ENCODE measurements at places on chromosomes 7 and 10.

GRCh38 chr10:26746061-26746460, 48.6 kb downstream of the PDSS1 start:
- DNase-seq, result no peak

- no peak for DNase-seq
These were observed 30.5 kb upstream of the TRIM8 start for GRCh38 chr10:102613785-102614184.

DNA sequence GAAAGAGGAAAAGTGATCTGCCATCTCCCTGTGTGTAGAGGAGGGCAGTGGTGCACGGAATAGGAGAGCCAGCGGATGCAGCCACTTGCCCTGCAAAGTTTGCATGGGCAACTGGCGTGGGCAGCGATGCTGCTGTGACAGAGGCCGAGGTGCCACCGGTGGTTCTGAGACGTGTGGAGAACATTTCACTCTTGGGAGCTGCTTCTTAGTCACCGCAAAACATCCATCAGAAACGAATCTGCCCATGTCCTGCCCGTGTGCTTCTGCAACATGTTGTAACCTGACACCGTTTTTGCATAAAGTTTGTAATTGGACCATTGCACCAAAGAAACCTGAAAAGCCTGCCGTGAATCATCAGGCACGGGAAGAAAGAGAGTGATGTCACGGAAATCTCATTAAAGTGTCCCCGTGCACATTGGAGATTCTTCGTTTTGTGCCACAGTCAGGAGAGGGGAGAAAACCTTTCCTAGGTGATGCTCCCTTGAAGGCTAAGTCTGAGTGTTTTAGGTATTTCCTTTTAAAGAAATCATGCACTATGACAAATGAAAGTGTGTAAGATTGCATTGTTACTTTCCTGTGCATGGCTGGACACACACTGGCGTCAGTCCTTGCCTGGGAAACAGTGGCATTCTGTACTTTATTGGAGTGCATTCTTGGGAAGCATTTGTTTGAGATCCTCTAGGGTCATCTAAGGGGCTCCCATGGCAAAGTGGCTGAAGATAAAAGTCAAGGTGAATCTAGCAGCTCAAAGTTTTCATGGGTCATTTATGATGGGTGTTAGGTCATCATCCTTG, 302.6 kb downstream of the KLF6 start:
- DNase-seq, result no peak

DNA sequence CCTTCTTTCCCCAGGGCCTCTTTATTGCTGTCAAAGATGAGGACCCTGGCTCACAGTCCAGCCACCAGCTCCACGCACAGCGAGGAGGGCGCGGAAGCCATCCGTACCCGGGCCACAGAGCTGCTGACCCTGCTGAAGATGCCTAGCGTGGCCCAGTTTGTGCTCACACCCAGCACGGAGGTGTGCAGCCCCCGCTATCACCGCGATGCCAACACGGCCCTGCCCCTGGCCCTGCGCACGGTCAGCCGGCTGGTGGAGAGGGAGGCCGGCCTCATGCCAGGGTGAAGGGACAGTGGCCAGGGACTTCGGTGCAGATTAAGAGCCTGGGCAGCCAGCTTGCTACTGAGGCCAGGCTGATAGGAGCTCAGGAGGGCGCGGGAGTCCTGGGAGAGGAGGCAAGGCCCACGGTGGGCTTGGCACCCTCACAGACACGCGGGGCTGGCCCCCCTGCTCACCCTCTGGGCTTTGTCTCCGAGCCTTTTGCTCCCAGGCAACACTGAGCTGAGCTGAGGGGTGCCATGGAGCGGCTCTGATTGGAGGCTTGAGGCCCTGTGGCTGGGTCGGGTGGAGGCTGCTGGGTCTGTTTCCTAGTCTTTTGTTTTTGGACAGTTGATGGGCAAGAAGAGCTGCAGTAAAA, 15.8 kb downstream of the AP5Z1 start:
- no peak for DNase-seq

DNA sequence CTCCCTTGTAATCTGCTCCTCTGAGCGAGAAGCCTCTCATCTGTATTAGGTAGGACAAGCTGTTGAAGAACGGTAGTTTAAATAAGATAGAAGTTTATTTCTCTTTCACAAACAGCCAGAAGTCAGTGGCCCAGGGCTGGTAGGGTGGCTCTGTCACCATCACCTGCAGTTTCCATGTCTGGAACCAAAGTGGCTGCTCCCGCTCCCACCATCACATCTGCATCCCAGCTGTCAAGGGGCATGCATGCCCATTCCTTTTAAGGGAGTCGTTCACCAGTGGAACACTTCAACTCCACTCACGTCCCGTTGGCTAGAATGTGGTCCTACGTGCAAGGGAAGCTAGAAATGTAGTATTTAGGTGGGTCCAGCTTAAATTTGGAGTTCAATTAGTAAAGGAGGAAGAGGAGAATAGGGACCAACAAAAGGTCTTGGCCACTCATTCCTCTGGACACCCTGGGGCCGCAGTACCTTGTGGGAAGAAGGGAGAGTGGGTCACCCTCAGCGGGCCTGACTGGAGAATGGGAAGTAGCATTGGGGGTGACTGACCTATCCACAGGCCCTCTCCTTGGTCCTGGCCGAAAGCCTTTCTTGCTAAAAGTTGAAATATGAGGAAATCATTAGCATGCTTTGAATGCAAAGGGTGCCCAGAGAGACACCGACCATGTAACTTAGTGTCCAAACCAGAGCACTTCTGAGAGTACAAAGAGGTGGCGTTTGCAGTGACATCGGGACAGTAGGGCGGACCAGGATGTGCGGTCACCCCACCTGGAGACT, 48.0 kb downstream of the ELFN1 start:
- no peak for DNase-seq

GRCh38 chr7:13835442-13835841, 154.0 kb downstream of the ETV1 start:
- DNase-seq, result no peak

GRCh38 chr10:49237985-49238384, 49.8 kb upstream of the TMEM273 start:
- no peak for DNase-seq

DNA sequence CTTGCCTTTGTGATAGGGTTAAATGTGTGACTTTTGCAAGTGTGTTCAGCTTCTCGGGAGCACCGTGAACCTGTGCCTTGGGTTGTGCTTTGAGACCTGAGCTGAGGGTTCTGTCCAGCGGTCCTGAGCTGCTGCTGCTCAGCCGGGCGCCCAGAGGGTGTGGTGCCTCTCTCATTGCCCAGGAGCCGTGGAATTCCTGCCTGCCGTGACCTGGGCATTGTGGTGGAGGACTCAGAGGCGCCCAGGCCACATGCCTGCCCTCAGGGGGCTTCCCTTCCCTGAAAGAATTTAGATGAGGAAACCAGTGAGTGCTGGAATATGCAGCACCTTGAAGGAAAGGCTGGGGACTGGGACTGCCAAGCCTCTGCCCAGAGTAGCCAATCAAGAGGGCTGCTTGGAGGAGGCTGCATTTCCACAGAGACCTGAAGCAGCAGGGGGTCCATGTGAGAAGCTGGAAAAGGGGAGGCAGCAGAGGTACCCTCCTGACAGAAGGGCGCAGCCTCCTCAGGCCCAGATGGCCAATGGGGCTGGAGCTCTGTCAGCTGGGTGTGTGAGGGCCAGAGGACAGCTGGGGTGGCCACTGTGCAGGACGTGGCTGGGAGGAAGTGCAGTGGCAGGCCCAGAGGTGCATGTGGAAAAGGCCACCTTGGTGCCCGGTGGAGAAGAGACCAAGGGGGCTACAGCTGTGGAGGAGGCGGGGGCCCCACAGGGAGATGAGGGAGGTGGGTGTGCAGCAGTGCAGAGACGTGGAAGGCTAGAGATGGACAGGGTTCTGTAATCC, 107.3 kb downstream of the NKX6-2 start:
- DNase-seq, result no peak

- DNase-seq, result no peak
These were observed 108.2 kb downstream of the ANKRD61 start for GRCh38 chr7:6139189-6139996.

GRCh38 chr7:147068842-147069241, 952.2 kb downstream of the CNTNAP2 start:
- DNase-seq, result no peak

GRCh38 chr10:71778071-71778825, 4.9 kb upstream of the VSIR start:
- no peak for DNase-seq

DNA sequence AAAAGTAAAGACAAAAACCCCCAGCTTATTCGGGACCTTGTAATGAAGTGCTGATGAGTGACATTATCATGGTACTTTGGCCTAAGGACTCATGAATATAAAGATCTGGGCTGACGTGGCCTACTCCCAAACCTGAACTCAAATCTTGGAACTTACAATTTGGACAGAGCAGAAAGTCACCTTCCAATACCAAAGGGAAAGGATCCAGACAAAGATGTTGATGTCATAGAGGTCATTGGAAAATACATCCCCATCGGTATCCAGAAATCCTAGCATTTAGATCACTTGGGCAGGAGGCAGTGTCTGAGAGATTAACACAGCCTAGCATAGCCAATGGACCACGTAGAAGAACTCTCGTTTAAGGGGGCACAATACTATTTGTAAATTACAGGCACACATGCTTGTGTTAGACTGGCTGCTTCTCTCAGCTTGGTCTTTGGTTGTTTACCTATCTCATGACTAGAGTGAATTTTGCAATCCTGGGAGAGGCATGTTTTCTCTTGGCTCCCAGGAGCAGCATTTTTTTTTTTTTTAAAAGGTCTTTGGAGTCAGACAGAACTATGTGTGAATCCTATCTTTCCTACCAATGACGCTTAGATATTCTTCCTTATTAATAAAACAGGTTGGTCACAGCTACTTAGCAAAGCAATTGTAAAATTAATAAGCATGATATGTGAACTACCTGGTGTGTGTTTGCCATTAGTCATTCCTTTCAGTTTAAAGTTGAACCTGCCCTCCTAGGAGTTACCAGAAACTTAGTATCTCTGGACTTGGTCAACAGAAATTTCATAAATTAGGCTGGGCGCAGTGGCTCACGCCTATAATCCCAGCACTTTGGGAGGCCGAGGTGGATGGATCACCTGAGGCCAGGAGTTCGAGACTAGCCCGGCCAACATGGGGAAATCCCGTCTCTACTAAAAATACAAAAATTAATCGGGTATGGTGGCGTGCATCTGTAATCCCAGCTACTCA, 27.8 kb upstream of the MRPS33 start:
- DNase-seq, result no peak

DNA sequence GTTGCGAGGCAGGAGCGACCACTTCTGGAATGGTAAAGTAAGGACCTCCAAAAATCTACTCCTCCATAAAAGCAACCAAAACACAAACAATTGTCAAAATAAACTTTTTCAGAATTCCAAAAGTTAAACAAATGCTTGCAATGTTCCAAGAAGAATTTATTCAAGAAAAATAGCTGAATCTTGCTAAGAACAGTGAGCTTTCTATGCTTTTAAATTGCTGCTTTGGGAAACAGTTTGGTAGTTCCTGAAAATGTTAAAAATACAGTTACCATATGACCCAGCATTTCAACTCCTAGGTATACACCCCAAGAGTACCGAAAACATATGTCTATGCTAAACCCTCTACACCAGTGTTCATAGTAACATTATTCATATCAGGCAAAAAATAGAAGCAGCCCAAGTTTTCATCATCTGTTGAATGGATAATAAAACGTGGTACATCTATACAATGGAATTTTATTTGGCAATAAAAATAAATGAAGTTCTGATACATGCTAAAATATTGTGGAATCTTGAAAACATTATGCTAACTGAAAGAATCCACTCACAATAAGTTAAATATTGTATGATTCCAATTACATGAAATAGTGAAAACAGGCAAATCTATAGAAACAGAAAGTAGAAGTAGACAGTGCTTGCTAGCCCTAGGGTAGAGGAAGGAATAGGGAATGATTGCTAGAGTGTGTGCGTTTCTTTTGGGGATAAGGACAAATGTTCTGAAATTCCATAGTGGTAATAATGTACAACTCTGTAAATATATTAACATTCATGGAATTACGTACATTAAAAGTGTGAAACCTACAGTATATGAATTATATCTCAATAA, 57.0 kb downstream of the LRRN3 start:
- no peak for DNase-seq

GRCh38 chr10:130531312-130531711, 395.1 kb downstream of the GLRX3 start:
- no peak for DNase-seq

GRCh38 chr7:48454750-48455192, 283.5 kb downstream of the ABCA13 start:
- no peak for DNase-seq

DNA sequence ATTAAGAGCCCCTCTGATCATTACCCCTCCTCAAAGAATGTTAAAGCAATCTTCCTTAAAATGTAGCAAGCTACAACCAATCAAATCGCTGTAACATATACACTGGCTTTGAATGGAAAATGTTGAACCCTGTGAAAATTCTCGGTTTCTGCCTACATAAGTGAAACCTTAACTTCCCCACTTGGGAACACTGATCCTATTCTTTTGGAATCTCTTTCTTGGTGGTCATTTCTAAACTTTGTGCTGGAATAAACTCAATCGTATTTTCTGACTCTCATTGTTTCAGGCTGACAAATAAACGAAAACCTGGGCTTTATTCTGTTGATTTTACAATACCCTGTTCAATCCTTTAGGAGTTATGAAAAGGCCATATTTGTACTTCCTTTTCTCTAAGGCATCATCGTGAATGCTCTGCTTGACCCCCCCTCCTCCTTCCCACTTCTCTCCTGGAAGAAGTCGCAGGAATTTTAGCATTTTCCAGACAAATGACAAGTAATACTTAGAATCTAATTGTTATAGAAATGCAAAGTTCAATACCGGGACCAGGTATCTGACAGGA, 155.1 kb upstream of the FAM13C start:
- DNase-seq, result no peak

DNA sequence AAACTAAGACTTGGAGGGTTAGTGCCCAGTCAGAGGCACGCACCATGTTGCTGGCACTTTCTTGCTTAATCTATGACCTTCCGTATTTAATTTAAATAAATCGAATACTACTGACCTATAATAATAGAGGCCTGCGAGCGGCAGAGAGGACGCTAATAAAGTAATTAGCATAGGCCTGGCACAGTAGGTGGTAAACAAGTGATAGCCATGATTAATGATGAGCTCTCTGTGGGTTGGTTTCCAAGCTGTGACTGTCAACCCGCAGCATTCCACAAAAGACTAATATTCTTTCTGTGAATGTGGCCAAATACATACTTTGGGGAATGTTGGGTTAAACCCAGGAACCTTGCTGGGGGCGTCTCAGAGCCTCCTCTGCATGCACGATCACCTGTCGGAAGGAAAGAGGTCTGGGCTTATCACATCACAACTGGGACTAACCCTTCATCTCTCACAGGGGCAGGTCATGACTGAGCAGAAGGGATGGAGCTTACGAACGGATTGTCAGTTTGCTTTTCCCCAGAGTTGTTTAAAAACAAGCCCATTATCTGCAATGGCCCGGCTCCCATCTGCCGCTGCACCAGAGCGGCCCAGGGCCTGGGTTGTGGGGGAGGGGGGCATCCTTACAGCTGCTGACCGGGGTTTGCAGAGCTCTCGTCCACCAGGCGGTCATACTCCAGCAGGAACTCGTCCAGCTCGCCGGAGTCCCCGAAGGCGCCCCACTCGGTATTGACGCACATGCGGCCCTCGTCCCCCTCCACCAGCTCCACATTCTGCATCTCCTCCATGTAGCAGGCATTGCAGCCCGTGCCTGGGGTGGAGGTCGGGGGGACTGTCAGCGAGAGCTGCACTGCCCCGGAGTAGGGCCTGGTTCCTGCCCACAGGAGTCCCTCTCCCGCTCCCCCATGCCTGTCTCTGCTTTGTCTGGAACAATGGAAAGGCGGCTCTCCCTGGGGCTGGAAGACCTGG, 6.2 kb upstream of the MYL7 start:
- no peak for DNase-seq
